Stimulated activated CD4-positive, alpha-beta T cell treated with anti-CD3 and anti-CD28 coated beads, Interleukin-15, amount 100 ng/mL, for 24 hours (primary cell): ENCODE measurements at places on chromosomes 4 and X.

GRCh38 chrX:100911731-100912130 is 17.0 kb downstream of the XKRX start:
- no peak for DNase-seq

DNA sequence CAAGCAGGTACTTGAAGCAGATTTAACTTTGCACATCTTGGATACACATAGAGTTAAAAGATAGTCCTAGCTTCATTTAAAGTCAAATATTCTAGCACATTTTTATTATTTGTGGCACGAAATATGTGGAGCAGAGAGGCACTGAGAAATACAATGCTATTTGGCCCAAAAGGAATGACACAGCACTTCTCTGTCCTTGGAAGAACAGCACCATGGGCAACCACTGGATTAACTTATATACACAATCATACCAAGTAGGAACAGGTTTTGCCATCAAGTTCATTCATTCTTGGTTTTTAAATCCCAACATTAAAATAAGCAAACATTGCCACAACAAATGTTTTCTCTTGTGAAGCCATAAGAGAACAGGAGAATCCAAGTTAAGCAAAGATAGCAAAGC is 924 bp upstream of the ENAM start:
- DNase-seq: no peak

GRCh38 chr4:146123231-146123630 is 52.3 kb upstream of the LSM6 start:
- DNase-seq: no peak

DNA sequence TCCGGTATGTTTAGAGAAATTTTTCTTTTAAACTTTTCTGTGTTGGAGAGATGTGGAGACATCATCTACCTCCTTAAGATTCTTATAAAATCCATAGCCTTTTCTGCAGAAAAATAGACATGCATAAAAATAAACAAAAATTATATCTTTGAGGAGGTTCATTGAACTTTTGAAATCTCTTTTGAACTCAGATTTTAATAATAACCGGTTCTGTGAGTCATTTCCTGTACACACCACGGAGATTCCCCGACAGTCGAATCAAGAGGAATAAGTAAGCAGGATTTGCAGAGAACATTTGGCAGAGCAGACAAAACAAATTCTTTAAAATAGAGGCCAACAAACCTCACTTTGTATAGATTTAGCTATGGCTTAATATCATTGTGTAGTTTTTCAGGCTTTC is 918.7 kb upstream of the POU3F4 start:
- DNase-seq: no peak

GRCh38 chr4:181688432-181688831 is 554.8 kb upstream of the TENM3 start:
- DNase-seq: no peak

GRCh38 chr4:87317527-87317926 is 5.2 kb downstream of the HSD17B13 start:
- DNase-seq: no peak

GRCh38 chr4:70239884-70240591 is 2.4 kb upstream of the CSN3 start:
- DNase-seq: no peak

- no peak for DNase-seq
Measured at GRCh38 chrX:2283111-2283859, 217.5 kb downstream of the DHRSX start.

- no peak for DNase-seq
Measured at GRCh38 chr4:24742335-24742734, 53.0 kb upstream of the SOD3 start.

GRCh38 chrX:78048052-78048451 is 56.0 kb upstream of the PGK1 start:
- DNase-seq: no peak

DNA sequence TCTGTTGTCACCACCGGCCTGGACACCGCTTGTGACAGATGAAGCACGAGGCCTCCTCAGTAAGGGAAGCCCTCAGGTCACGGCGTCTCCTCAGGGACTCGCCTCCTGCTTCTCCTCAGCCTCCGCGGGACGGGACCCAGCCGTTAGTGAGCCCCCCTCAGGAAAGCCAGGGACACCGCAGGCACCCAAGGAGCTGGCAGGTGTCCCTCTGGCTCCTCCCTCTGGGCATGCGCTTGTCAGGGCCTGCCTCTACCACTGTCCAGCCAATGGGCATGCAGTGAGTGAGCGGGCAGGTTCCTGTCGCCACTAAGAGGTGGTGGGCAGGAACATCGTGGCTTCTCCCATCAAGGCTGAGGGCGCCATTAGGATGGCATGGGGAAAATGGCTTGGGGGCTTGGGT is 23.5 kb upstream of the CT55 start:
- DNase-seq: no peak

DNA sequence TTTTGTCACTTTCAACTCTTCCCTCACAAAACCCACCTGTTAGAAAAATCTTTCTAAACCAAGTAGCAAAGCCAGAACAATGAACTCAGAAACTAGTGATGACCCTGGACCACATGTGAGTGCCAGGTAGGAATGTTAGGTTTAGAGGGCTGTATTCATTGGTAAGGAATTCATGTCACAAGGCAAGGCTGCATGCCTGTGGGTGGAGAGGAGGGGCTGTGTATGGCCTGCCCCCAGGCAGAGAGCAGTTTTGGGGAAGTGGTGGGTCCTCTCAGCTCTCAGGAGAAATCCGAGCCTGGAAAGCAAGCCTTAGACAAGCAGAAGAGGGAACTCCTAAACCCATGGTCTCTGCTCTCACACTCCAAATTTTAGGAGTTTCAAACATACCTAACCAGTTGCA is 2.4 kb downstream of the RNF175 start:
- DNase-seq: no peak

DNA sequence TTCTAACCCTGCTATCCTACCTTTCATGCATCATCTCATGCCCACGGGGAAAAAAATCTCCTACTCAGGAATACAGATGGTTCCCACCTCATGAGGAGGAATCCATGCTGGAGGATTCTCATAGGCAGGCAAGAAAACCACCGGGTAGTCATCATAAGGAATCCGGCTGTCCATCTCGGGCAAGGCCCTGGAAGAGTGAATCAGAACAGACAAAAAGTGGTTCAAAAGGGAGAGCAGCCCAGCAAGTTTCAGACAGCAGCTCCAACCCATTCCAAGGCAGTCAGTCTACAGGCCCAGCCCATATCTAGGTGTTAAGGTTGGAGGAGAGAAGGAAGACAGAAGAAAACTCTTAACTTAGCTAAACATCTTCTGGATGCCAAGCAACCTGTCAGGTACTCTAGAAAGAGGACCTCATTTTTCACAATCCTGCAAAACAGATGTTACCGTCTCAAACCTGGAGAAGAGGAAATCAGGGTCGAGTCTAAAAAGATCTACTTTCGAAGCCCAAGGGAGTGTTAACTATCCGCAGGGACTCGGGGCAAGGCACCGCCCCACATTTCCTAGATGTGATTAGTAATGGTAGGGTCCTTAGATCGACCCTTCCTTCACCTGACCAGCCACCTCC is 447 bp downstream of the PDZD11 start:
- DNase-seq: no peak

DNA sequence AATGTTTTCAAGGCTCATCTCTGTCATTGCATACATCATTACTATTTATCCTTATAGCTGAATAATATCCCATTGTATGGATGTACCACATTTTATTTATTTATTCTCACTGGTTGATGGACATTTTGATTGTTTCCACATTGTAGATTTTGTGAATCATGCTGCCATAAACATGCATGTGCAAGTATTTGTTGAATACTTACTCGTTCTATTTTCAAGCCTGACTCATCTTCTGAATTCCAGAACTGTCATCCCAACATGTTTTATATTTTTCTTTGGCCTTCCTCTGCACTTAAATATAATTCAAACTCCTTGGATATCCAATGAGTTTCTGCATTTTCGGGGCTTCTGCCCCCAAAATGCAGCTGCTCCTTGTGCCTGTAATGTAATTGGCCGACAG is 77.6 kb downstream of the MXRA5 start:
- no peak for DNase-seq

DNA sequence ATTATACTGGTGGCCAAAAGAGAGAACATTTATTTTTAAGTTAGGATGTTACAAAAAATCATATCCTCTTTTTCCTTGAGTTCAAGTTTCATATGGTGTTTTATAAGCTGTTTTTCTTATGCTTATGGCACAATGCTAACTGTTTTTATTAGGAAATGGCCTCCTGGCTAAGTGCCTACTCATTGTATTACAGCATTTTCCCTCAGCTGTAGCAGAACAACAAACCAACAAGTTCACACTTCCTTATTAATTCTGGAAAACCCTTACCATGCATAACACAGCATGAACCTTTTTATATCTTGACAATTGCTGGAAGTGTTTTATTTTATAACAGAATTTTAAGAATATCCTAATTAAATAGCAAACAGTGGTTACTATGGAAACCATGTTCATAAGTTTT is 165.8 kb downstream of the GASK1B start:
- DNase-seq: no peak

GRCh38 chr4:119233191-119233590 is 20.7 kb downstream of the USP53 start:
- DNase-seq: no peak

- DNase-seq: no peak
Measured at GRCh38 chr4:114385195-114385985, 213.2 kb upstream of the UGT8 start.
